Body of pancreas (tissue), 4 donors: ENCODE measurements at places on chromosomes 11 and 22.

DNA sequence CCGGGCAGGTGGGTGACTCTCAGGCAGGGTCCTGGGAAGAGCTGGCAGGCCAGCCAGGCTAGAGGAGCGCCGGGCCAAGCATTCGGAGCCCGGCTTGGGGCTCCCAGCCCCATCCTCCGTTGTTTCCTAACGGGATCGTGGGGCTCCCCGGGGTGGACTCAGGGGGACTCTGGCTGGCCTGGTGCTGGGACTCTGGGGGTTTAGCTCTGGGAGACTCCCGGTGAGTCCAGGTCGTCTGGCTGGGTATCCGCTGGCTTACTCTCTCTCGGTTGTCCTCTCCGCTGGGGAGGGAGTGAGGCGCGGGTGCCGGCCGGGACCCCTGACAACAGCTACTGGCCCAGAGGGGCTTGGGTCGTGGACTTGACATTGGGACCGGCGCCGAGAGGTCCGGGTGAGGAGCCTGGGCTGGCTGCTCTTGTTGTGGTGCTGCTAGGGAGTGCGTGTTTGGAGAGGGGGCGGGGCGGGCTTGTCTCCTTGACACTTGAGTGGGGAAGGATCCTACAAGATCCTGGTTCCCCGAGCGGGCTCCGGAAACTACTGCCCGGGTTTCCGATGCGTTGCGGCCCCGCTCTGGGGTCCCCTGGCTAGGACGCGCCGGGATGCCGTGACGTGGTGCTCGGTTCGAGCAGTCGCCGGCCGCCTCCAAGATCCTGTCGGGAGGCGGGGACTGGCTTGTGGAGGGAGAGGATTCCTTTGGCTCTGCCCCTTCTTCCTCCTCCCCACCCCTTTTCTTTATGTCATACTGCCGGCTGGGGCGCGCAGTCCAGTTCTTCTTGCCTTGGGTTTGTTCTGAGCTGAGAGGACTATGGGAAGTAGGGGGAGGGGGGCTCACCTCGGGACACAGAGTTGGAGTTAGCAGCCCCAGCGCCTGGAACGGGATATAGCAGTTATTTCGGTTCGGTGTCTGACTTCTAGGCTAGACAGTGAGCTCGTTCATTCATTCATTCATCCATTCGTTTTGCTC, 585 bp downstream of the EMSY start:
- DNase-seq = peak; percentile 63

DNA sequence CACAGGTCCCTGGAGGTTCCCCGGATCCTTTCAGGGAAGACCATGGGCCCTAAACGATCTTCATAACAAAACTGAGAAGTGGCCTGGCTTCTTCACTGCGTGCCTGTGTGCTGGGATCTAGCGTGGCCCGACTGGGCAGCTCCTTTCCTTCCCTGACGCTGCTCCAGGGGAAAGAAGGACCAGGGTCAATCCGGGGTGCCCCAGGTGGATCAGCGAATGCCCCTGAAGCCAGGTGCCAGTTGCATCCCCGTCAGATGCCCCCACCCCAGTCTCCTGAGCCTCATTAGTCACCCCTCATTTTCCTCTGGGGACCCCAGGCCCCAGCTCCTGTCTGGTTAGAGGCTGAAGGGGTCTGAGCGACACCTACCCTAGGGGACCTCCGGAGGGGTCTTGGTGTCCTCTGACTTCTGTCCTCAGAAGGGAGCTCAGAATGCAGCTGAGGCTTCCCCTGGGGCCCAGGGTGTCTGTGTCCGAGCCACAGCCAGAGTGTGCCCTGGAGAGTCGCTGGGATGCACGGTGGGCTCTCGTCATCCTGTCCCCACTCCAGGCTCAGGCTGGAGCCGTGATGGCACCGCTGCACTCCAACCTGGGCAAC, 18.7 kb upstream of the MUC6 start:
- no peak for DNase-seq

DNA sequence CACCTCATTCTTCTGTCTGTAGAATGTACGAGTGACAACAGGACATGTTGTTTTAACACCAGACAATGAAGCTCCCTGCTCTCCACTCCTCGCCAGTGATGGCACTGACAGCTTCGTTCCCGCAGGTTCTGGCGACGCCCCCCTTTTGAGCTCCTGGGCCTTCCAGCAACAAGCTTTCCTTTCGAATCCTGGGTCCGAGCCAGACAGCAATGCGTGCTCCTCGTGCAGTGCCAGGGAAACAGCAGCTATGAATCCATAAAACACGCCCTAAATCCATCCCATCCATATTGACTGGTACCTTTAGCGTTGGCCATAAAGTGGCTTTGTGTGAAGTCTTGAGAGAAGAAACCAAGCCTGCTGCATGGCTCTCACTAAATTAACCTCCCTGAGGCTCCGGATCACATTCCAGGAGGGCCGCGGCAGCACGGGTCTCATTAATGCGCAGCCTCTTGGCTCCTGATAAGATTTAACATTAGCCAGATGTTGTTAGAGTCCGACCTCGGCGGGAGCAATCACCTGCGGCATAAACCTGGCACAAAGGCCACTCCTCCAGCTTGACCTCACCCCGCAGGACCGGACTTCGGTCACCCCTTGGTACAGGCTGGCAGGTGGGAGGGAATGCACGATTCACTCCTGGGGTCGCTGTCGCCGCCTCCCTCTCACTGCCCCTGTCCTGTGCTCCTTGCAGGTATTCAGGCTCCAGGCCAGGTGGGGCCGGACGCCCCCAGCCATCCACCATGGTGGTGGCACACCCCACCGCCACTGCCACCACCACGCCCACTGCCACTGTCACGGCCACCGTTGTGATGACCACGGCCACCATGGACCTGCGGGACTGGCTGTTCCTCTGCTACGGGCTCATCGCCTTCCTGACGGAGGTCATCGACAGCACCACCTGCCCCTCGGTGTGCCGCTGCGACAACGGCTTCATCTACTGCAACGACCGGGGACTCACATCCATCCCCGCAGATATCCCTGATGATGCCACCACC, 50.1 kb downstream of the MACROD1 start:
- no peak for DNase-seq

DNA sequence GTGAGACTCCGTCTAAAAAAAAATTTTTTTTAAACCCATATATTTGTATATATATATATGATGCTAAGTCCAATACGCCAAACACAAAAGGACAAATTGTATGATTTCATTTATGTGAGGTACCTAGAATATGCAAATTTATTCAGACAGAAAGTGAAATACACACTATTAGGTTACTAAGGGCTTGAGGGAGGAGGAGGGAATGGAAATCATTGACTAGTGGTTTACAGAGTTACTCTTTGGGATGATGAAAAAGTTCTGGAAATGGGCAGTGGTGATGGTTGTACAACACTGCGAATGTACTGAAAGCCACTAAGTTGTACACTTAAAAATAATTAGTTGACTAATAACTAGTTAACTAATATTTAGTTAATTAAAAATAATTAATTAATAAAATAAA, 36.2 kb upstream of the FGF3 start:
- no peak for DNase-seq

DNA sequence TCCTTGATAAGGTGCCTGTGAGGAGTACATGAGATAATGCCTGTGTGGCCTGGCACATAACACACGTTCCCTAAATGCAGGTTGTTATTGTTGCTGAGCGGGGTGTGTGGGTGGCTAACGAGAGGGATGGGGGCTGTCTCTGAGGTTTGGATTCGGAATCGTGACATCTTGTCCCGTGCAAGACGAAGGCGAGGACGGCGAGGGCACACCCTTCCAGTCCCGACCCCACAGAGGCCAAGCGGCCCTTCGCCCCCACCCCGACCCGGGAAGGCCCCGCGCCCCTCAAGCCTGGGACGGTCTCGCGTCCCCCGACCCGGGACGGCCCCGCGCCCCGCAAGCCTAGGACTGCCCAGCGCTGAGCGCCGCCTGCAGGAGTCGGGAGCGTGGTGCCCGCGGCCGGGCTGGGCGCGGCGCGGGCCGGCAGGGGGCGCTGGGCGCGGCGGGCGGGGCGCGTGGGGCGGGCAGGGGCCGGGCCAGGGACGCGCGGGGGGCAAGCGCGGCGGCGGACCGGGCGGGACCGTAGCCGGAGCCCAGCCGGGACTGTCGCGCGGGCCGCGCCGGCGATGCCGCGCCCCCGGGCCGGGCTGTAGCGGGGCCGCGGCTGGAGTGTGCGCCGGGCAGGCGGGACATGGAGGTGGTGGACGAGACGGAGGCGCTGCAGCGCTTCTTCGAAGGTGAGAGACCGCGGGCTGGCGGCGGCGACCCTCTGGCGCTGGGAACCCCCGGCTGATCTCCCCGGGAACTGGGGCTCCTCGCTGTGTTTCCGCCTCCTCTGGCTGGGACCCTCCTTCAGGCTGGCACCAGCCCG, at the start of gene MYRF:
Gene MYRF (plus strand): TSS at position 520 of the 808 bp plus-strand sequence. CDS start 109 bp downstream, at position 629.
- peak; percentile 78 for DNase-seq

DNA sequence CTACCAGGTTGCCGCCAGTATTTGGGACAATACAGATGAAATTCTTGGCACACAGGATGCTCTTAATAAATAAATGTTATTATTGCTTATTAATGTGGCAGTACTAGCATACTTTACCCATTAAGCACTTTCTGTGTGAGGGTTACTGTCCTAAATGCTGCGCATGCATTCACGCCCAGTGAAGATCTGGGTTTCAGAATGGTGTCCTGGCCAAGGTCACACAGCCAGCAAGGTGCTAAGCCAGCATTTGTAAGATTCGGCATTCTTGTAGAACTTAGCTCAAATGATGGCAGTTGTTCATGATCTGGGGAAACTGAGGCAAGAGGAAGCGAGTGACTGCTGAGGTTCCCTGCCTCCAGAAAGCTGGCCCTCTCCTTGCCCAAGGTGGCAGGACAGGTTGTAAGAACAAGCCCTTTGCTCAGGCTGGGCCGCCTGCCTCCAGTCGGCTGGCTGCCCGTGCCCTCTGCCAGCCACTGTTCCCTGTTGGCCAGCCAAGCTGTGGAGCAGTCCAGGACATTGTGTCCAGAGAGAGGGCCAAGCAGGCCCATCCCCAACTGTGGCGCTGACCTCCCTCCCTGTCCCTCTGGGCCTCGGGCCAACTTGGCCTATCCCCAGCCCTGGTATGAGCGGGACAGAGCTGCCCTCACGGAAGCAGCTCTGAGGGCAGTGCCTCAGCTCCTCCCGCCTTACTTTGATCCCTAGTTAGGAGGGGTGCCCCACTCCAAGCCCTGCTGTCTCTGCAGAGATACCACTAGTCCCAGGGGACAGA, 28.8 kb downstream of the TOB2 start:
- peak; percentile 99 for DNase-seq
